Hippocampal formation (tissue), 2 donors: ENCODE measurements at places on chromosomes 1 and 21.
A peak's percentile ranks its signal among the peaks of the same experiment; 100 is the strongest.

DNA sequence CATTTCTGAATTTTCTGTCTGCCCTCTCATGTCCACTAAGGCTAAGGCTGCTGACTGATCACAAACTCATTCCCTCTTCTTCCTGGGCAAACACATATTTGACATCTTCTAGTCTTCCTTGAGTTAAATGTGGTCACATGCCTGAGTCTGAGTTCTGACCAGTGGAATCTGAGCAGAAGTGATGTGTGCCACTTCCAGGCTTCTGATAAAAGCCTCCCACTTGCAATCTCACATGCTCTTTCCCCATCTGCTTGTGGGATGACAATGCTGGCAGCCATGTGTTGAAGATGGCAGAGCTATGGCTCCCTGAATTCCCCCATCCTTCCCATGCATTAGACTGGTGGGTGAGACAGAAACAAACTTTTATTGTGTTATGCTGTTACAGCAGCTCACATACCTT is 149.9 kb upstream of the ZNF648 start:
- DNase-seq, result no peak

DNA sequence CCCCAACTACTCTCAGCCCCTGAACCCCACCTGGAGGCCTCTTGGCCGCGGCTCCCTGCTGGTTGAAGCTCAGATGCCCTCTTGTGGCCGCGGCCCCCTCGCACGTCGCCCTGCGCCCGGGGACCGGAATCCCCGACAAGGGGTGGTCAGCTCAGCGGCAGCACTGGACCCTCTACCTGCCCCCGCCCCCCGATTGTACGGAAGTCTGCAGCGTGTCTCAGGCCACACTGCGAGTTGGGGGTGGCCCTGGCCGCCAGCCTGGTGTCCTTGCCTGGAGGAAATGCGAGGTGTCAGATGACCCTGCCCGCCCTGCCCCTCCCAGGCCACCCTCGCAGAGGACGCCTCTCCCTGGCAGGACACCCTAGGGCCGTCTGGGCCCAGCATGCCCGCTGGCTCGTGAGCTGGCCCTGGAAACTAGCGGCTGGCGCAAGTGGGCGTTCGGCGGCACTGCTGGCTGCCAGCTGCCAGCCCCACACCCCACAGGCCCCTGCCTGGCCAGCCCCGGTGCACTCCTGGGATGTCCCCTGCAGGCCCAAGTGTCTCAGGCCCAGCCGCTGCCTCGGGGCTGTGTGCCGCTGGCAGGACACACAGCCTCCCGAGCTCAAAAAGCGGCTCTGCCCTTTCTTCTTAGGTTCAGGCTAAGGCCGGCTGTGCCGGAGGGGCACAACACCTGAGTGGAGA is 60.8 kb downstream of the EDN2 start:
- no peak for DNase-seq

GRCh38 chr1:205950280-205950679 is 7.0 kb upstream of the SLC26A9 start:
- peak; percentile 56 for DNase-seq

DNA sequence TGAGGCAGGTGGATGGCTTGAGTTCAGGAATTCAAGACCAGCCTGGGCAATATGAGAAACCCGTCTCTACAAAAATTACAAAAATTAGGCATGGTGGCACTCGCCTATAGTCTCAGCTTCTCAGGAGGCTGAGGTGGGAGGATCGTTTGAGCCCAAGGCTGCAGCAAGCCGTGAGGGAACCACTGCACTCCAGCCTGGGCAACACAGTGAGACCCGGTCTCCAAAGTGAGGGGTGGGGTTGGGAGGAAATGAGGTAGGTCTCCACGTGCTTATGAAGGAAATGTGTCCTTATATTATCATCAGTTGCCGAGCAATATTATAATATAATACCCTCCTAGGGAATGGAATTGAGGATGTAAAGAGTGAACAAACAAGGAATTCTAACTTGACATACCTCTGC is 2.7 kb downstream of the TMEM50B start:
- DNase-seq, result no peak

DNA sequence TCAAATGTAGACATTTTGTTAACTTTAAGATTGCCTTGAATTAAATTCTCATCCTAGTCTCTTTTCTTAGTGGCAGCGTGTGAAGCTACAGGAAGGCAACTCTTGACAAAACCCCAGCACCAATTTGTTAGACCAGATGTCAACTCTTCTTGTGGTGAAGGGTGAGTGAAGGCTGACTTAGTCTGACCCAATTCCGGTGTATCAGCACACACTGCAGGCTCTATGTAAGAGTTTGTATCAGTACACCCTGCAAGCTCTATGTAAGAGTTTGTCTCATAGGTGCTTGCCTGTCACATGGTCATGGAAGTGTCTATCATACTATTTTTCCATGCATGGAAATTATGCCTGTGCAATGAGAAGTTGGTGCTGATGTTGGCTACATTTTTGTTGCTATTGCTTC is 16.8 kb downstream of the CR2 start:
- DNase-seq, result no peak

GRCh38 chr1:147539122-147539575 is 2.2 kb upstream of the BCL9 start:
- no peak for DNase-seq

DNA sequence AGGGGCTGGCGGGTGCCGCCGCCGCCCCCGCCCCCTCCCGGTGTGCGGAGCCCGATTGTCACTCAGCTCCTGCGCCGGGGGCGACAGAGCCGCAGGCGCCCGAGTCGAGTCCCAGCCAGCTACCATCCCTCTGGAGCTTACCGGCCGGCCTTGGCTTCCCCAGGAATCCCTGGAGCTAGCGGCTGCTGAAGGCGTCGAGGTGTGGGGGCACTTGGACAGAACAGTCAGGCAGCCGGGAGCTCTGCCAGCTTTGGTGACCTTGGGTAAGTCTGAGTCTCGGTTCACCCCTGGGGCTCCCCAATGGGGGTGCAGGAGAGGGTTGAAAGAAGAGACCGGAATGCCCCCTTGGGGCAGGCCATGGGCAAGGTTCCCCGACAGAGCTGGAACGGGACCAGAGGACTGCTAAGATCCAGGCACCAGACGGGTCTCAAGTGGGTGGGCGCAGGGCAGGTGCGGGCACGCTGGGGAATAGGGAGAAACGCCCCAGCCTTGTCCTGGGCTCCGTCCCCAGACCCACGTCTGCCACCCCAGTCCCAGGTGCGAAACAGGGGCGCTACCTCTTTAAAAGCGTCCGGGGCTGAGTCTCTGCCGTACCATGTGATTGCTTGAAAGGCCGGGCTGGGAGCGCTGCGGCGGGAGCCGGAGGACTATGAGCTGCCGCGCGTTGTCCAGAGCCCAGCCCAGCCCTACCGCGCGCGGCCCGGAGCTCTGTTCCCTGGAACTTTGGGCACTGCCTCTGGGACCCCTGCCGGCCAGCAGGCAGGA is at the start of gene ADORA1:
Gene ADORA1, plus strand, starts transcription at position 61 of the 765 bp plus-strand sequence. CDS start 1,116 bp downstream, outside the sequence.
- peak; percentile 80 for DNase-seq

DNA sequence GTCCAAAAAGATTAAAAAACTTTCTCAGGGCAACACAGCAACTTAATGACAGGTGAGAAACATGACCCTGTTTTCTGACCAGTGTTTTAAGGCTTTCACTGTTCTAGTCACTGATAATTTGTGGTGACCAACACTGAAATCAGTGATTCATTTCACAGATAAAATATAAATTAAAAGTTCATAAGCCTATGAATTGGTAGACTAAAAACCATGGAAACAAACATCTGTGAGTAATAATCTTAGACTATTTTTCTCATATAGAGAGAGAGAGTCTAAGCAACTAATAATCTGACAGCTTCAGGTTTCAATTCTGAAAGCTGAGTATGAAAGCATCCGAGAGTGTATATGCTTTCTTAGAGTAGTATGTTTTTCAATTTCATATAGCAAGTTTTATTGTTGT is 536.9 kb downstream of the ADGRL2 start:
- DNase-seq, result no peak

DNA sequence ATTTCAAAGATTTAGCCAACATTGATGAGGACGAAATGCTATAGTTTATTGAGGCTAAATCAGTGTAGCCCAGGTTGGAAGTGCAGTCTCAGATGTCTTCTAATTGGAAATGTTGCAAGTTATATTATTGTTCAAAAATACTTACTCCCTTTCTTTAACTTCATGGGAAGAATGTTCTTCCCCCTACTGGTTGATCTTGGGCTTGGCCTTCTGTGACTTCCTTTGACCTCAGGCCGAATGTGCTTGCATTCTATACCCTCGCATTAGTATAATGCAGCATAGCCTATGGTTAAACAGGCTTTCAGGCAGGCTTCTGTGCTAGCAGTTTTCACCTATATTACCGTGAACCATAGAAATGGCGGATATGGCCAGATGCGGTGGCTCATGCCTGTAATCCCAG is 77.3 kb downstream of the RPE65 start:
- DNase-seq, result no peak

- DNase-seq, result no peak
Observed at GRCh38 chr1:221923929-221924598, 182.2 kb upstream of the DUSP10 start.

DNA sequence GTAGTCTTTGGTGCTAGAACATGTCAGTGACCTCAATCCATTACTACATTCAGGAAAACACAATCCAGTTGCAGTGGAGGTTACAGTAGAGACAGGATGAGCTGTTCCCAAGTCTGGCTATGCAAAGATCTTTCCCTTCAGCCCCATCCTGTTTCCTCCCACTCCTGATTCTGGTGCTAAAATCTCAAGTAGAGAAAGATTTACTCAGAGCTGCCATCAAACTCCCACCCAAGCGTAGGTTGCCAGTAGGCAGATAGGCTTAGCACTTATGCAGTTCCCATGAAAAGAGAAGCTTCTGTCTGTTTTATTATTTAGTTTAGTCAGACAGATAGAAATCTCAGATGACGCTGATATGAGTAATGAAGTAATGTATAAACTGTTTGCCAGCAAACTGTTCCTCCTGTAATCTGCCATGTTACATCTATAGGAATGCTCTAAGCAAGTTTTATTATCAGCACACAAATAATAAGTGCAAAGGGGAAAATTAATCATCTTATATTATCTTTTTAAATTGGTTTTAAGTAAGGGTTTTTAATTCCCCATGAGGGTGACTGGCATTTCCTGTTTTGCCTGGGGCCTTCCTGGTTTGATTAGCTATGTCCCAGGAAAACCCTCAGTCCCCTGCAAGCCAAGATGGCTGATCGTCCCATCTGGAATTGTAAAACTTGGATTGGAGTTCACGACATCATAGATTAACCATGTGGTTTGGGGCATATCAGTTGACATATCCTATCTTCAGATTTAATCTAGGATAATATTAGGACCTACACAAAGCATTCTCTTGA is 188.3 kb upstream of the PALMD start:
- DNase-seq, result no peak

DNA sequence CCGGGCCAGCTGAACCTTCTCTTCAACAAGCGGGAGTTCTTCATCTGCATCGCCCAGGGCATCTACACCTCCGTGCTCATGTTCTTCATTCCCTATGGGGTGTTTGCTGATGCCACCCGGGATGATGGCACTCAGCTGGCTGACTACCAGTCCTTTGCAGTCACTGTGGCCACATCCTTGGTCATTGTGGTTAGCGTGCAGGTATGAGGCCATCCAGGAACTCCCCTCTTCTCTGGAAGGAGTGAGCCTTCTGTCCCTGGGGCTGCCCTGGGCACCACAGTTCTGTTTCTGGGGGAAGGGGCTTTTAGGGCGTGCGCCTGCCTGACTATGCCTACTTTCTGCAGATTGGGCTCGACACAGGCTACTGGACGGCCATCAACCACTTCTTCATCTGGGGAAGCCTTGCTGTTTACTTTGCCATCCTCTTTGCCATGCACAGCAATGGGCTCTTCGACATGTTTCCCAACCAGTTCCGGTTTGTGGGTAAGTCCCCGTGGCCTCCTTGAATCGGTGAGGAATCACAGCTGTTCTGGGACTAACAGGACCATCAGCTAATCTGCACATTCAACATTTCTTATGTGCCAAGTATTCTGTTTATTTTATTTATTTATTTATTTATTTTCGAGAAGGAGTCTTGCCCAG is 21.1 kb downstream of the ATP8B2 start:
- DNase-seq, result no peak

DNA sequence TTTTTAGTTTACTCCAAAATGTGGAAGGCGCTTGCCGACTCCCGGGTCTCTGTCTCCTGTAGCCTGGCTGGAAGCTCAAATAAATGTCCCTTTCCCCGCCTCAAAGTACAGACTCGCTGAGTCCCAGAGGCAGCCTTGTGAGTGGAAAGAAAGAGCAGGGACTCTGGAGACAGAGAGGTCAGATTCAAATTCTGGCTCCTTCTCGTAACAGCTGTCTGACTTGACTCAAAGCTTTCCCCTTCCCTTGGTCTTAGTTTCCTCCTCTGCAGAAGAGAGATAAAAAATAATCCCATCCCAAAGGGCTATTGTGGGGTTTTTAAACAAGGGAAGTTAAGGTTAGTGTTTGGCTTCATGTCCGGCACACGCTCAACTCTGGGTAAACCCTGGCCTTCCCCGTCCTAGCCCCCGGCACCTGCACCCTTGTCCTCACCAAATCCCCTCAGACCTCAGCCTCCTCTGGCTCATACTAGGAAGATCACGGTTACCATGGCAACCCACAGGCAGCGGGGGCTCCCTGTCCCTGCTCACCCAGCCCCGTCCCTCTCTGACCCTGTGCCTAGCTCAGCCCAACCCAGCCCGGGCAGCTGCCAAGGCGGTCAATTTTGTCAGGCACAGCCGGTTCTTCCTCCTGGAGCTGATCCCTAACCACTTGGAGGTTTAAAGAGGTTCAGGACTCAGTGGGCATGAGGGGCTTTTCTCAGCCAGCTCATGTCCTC is 49.2 kb upstream of the IGSF21 start:
- DNase-seq, result no peak

DNA sequence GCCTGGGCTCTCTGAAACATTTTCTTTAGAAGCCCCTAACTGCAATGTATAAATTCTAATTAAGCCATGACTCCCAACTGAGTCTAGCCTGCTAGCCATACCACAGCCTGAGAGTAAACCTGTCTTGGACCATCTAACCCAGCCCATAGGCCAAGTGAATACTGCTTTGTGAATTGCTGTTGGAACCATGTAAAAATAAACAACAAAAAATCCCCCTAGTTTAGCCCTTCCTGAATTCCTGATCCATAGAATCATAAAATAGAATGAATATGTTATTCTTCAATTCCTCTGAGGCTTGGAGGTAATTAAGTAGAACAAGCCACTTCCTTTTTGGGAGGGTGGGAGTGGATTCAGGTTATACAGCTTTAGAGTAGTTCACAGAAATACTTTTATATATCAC is 1496.4 kb downstream of the MRPL39 start:
- no peak for DNase-seq

- no peak for DNase-seq
Observed at GRCh38 chr21:44485254-44485793, 30.0 kb downstream of the LRRC3 start.

GRCh38 chr1:151711044-151711800 is 5.4 kb downstream of the CELF3 start:
- no peak for DNase-seq

- no peak for DNase-seq
Observed at GRCh38 chr1:109754738-109755137, 9.0 kb downstream of the EPS8L3 start.

DNA sequence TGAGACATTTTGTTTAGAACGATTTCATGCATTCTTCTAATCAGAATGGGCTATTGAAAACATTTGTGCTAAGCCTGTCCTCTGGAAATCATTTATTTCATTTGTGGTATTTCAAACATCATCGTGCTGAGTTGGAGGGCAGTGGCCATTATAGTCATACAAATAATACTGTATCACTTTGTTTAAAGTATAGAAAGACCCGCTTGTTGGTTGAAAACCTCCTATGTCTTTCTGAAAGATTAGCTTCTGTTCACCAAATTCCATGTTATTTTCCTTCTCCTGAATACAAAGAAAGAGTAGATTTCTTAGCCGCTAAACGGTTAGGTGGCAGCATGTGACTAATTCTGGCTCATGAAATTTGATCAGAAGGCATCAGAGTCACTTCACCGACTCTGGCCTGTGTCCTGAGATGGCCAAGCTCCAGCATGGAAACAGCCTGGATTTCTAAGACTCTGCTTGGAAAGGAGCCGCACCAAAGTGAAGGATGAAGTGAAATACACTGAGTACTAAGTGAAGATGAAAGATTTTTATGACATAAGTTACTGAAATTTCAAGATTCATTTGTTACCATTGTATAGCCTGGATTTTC is 355.1 kb downstream of the USP25 start:
- peak; percentile 76 for DNase-seq
